ENCODE measurements at places on chromosomes 2 and 18.
A peak's percentile ranks its signal among the peaks of the same experiment; 100 is the strongest.

DNA sequence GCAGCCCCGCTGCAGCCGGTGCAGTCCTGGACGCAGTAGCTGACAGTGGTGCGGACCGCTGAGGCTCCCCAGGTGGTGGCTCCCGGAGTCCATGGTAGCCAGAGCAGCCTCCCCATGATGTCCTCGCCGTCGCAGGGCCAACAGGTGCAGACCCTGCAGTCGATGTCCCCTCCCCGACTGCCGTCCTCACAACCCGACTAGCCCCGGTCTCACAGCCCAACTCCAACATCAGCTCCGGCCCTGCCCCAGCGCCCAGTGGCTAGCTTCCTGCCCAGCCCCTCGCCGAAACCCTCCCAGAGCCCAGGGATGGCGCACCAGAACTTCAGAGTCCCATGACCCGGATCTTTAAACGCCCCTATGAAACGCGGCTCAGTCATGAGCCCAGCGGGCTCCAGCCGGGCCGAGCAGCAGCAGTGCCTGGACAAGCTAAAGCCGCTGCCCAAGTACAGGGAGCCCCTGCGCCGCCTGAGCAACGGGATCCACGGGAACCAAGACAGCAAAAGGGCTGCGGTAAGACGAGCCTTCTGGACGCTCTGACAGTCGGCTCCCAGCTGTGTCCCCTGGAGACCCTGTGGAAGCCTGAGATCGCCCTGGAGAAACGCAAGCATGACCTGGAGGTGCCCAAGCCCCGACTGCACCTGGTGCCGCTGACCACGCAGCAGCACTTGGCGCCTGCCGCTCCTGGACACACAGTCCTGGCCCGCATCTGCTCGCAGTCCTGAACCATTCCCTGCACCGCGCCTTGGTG, 53.8 kb upstream of the TUBA3E start:
- DNase-seq: no peak

DNA sequence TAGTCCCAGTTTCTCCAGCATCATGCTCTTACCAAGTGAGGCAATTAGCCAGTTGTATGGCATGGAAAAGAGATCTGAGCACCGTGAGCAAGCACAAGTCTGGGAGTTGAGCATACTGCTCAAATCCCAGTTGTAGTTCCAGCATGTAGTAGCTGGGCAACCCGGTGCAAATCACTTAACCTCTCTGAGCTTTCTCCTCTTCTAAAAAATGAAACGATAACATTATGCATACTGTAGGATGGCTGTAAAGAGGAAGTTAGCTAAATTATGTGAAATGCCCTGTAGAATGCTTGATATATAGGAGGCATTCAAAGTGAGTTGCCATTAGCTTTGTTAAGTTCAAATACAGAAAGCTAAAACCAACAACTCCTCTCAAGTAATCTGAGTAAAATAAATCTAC, 164.0 kb upstream of the ZEB2 start:
- no peak for DNase-seq

DNA sequence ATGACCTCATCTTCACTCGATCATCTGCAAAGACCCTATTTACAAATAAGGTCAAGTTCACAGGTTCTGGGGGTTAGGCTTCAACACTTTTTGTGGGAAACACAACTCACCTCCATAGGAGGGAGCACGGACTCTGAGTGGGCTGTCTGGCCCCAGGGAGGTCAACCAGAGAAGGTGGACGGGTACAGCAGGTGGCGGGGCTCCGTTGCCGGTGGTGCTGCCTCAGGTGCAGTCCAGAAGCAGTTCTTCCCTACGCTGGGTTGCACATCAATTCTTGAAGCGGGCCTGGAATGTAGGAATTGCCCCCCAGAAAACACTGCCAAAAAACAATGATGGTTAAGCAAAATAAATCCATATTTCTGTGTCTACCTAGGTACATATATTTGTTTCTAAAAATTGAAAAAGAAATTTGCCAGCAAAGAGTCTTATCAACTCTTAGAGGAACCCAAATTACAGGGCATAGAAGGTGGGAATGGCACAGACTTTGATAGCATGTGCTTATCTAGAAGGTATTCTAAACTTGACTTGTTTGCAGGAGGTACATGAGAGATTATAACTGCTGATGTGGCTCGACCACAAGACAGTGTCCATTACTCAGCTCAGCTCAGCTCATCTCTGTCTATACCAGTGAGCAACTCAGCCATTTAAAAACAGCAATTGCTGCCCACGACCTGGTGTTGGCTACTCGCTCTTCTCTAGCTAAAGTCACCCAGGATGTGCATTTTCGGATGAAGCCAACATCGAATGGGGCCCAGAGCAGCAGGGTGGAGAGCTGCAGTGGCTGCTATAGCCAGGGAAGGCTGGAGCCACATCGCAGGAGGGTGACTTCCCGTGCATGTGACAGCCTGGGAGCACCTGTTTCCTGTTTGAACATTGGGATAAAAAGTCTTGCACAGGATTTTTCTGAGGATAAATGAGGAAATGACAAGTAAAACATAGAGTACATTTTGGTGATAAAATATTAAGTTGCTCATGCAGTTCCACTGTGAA, 128.7 kb downstream of the RNF144A start:
- DNase-seq: no peak

DNA sequence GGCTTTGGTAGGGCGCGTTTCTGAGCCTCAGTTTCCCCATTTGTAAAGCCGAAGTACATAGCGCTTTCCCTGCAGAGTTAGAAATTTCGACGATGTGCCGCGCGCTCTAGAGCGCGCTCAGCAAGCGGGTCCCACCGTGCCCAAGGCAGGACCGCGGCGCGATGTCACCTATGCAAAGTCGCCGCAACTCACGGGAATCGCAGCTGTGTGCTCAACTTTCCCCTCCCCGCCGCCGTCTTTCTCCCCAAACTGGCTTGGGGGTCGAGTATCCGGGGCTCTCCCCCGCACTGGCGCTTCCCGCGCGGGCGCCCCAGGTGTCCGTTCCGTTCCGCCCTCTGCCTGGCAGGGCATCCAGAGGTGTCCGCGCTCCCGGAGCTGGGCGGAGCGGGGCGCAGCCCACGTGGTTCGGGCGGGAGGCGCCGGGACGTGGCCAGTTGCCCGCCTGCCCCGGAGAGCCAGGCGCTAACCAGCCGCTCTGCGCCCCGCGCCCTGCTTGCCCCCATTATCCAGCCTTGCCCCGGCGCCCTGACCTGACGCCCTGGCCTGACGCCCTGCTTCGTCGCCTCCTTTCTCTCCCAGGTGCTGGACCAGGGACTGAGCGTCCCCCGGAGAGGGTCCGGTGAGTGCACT, at the start of gene MLPH:
TSS of gene MLPH (plus strand) at position 433 of the 630 bp plus-strand sequence. CDS start 6,176 bp downstream, outside the sequence.
- no peak for DNase-seq

- DNase-seq: no peak
Measured at GRCh38 chr2:28729698-28730097, 21.9 kb upstream of the PPP1CB start.

DNA sequence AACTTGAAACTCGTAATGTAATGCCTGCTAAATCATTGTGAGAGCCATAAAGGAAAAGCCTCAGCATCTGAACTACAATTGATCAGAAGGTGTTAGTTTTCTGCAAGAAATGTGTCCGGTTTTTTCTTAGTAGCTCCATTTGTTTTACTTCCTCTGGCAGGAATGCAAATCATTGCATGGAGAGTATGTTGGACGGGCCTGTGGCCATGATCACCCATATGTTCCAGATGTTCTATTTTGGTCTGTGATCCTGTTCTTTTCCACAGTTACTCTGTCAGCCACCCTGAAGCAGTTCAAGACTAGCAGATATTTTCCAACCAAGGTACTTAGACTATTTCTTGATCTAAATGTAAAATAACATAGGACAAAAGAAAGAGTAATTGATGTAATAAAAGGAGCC, 126.6 kb downstream of the DPP4 start:
- DNase-seq: no peak

GRCh38 chr2:74747411-74748080, 86.4 kb upstream of the HK2 start:
- DNase-seq: no peak

- DNase-seq: no peak
Measured at GRCh38 chr2:188245230-188245629, 46.4 kb upstream of the GULP1 start.

DNA sequence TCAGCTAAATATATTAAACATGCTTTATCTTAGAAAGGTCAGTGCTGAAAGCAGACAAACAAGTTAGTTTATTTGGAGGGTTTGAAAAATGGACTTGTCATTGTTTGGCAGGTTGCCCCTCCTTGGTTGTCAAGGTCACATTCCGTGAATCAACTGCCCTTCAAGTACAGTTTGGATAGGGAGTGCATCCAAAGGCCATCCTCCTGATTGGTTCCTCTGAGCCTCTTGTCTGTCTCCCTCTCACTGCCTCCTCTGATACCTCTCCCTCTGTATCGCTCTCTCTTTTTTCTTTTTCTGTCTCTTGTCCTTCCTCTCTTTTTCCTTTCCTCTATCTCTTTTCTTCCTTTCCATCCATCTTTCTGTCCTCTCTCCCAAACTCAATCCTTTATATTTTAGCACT, 5.4 kb downstream of the ITGAV start:
- no peak for DNase-seq

GRCh38 chr2:77767388-77768076, 245.4 kb upstream of the LRRTM4 start:
- DNase-seq: no peak

GRCh38 chr2:84041506-84041905, 417.6 kb downstream of the SUCLG1 start:
- DNase-seq: no peak

GRCh38 chr2:215614296-215614695, 178.4 kb upstream of the FN1 start:
- DNase-seq: no peak

- no peak for DNase-seq
Measured at GRCh38 chr2:13714466-13714865, 918.1 kb upstream of the LRATD1 start.

DNA sequence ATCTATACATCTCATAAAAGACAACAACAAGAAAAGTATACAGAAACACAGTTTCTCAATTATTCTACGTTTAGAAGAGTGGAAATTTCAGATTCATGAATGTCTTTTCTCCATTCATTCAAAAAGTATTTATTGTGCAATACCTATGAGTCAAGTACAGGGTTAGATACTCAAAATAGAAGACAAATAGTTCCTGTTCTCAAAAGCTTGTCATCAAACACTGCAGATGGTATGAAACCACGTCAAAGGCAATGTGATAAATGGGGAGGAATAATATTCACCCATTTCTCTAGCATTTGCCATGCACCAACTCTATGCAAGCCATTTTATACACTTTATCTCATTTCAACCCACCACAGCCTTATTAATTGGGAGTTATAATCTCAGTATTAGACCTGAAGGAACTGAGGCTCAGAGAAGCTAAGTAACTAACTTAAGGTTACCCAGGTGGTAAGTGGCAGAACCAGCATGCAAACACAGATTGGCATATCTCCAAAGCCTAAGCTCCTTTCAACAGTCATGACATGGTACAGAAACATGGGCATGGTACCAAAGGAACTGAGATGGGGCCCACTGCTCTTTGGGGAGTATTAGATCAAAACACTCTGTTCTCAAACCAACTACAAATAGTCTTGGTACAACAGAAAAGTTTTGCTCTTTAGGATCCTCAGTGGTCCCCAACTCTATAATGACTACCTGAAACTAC, 67.2 kb upstream of the NPAS2 start:
- no peak for DNase-seq

DNA sequence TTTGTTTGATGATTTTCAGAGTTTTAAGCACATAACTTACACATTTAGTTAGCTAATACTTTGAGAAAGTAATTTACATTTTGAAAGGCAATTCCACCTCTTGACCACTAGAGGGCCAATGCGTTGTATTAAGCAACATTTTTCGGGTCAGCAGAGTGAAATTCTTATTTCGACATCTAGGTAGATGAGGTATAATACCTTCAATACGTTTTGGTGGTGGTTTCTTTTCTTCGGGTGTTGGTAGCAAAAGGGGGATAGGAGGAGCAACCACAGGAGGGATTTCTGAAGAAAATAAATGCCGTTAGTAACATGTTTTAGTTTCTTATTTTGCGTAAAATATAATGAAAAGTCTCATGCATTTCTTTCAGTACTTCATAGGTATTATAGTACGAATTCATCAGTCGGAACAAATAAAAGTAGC, 106.3 kb downstream of the TTN start:
- DNase-seq: no peak

GRCh38 chr2:239143858-239144712, 256.7 kb downstream of the HDAC4 start:
- DNase-seq: peak; percentile 18

GRCh38 chr2:113845261-113845660, 44.6 kb upstream of the ACTR3 start:
- DNase-seq: no peak

- DNase-seq: no peak
Measured at GRCh38 chr2:46909771-46910419, 5.7 kb downstream of the MCFD2 start.

DNA sequence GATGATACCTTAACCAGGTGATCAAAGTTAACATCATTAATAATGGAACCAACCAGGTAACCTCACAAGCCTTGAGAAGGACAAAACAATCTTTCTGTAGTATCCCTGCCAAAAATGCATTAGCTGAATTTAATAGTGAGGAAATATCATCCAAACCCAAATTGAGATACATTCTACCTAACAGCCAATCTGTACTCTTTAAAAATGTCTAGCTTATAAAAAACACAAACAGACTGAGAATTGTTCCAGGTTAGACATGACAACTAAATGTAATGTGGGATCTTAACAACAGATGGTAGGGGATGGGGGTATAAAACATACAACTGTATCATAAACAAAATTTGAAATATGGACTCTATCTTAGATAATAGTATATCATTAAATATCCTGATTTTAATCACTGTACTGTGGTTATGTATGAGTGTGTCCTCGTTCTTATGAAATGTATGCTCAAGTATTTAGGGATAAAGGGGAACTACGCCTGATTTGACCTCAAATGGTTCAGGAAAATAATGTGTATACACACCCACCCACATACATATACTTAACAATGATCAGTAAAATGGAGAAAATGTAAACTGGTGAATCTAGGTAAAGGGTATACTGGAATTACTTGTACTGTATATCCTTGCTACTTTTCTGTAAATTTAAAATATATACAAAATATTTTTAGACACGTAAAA, 1.7 kb downstream of the FANCL start:
- no peak for DNase-seq

DNA sequence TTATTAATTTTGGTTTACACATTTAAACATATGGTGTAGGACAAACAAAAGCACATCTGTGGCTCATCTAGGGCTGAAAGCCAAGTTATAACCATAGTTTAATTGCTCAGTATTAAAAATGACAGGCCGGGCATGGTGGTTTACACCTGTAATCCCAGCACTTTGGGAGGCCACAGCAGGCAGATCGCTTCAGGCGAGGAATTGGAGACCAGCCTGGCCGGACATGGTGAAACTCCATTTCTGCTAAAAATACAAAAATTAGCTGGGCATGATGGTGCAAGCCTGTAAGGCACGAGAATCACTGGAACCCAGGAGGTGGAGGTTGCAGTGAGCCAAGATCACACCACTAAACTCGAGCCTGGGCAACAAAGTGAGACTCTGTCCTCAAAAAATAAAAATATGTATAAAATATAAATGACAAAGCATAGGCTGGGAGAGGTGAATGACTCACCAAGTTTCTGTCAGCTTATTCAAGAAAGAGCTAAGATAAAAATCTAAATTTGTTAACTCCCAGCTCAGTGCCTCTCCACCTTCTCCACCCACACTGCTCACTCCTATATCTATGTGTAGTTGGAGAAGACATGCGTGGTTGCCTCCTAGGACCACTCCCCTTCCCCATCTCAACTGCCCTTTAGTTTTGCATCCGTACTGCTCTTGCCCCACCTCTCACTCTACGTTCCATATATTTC, 79.2 kb upstream of the PID1 start:
- no peak for DNase-seq

Data from left renal pelvis (tissue), 4 donors.